B cell (primary cell): ENCODE measurements at places on chromosomes 7 and 10. TPM values are rescaled to one million over a fixed set of nuclear protein-coding genes. Genes with fewer than 3 reads are reported as not detected.

DNA sequence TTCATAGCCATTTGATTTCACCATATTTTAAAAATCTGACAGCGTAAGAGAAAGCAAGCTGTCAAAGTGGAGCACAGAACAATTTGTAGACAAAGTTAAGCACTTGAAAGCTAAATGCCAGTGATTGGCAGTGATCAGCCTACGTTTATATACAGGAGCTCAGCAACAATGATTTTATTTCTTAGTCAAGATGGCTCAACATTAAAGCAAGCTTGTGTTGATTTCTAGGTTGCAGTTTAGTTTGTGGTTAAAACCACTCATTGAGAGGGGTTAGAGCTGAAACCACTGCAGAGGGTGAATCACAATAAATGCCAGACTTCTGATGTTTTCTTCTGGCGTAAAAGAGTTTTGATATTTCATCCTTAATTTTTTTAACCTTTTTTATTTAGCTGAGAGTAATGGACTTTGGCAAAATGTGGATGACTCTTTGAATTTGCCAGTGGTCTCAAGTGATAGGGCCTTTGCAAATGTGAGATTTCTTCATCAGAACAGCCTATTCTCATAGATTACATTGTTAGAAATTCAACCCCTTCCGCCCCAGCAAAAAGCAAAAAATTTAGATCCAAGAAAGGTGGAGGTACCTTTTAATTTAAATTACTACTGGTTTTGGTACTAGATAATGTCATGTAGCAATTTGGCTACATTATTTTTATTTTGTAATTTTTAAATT lies 73.8 kb downstream of the SHOC2 start:
- DNase-seq = no peak

DNA sequence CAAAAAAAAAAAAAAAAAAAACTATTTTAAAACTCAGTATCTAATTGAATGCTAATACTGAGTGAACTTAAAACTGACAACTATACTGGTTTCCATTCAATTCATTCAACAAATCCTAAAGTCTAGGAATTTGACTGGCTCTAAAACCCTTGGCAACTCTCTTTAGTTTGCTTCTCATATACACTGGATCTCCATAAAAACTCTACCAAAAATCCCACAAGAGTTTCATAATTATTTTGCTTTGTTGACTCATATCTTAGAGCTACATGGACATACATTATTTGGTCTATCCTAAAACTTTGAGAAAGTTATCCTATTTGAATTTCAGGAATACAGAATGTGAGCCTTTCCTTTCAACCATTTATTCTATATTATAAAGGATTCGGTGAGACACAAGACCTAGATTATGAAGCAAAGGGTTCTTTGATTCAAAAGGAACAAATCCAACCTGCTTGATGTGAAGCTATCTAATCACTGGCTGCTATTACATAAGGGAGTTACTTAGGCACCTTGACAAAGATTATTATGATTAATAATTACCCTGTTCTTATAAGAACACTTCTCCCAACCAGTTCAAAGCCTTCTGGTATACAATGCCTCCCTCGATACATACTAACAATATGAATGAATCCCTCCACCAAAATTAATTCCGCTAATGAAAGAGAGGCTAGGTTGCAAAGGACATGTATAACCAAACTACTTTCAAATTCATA lies 15.8 kb upstream of the KMT2E start:
- no peak for DNase-seq

- DNase-seq = no peak
Measured at GRCh38 chr7:127230192-127230925, 22.4 kb downstream of the GRM8 start.

- DNase-seq = peak; percentile 43
Measured at GRCh38 chr7:19747740-19748339, 25.6 kb downstream of the TMEM196 start.

DNA sequence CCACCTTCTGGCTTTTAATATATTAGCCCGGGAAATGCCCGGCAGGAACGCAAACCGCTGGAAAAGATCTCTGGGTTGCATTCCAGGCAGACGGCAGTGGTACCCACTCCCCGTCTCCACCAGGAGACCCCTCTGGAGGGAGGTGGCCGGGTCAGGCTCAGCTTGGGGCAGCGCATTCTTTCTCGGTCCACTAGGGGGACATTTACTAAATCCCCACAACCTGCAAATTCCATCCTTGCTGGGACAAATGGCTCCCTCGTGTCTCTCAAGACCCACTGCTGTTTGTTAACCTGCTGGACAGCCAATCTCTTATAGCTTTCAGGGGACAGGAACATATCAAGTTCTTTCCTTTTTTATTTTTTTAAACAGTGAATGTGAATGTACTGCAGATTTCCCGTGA lies 45.8 kb upstream of the CARD11 start:
- DNase-seq = peak; percentile 33

DNA sequence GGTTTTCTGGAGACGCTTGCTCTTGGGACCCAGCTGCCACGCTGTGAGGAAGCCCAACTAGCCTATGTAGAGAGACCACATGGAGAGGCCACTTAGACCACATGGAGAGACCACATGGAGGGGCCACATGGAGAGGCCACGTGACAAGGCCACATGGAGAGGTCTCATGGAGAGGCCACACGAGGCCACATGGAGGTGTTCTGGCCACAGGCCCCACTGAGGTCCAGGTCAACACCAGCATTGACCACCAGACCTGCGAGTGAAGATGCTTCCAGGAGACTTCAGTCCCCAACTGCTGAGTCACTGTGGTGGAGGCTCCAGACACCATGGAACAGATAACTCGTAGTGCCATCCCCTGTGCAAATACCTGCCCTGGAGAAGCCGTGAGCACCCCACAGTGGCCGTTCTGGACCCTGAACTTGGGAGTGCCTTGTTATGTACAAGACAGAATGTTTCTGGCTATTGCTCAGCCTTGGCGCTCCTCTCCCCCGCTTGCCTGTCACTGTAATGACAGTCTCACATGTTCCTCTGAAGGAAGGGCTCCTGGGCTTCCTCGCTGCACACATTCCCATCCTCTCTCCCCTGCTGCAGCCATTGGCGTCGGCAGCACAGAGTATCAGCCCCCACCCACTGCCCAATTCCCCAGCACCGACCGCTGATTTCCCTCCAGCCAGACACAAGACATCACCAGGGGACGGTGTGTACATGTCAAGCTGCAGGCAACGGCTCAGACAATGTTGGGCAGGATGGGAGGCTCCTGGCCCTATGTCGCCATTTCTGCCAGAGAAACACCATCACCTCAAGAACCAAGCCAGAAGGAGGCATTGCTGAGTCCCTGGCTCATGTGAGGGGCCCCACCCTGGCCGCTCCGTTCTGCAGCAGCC lies 49.0 kb upstream of the TNRC18 start:
- no peak for DNase-seq

- DNase-seq = no peak
Measured at GRCh38 chr10:1363446-1364121, 307.4 kb downstream of the WDR37 start.

- DNase-seq = no peak
Measured at GRCh38 chr10:132698211-132698751, 87.7 kb downstream of the NKX6-2 start.

GRCh38 chr7:149615690-149616270 lies 118.2 kb upstream of the ZNF746 start:
- DNase-seq = no peak

GRCh38 chr7:117068511-117069145 lies 115.3 kb downstream of the ST7 start:
- no peak for DNase-seq

DNA sequence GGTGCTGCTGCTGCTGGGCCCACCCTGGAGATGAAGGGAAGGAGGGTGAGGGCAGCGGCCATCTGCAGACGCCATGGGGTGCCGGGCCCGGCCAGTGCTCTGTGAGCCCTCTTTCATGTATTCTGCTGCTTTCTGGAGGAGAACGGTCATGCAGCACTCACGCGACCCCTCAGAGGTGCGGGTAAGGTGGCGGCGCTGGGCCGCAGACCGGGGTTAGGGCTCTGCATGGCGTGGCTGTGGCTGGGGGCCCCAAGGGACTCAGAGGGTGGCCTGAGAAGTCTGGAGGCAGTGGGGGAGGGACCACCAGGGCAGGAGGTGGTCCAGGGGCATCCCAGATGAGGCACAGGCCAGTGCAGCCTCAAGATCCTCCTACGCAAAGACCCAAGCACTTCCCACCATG lies 275.5 kb downstream of the ELFN1 start:
- DNase-seq = no peak

EBF3 gene
- not detected in 2 replicates for polyA plus RNA-seq

CALML5 gene
- not detected in 2 replicates for polyA plus RNA-seq

FAM221A gene
- 9.1 and 11.3 TPM in 2 replicates for polyA plus RNA-seq

OPALIN gene
- not detected in 2 replicates for polyA plus RNA-seq

TWIST1 gene
- not detected in 2 replicates for polyA plus RNA-seq

LRIT1 gene
- polyA plus RNA-seq = not detected in 2 replicates

NPSR1 gene
- polyA plus RNA-seq = not detected in 2 replicates
